Astrocyte (in vitro differentiated cells and primary cell): ENCODE measurements at places on chromosomes 5 and 9.

GRCh38 chr9:98069551-98069950, 13.0 kb downstream of the NANS start:
- no peak for DNase-seq

DNA sequence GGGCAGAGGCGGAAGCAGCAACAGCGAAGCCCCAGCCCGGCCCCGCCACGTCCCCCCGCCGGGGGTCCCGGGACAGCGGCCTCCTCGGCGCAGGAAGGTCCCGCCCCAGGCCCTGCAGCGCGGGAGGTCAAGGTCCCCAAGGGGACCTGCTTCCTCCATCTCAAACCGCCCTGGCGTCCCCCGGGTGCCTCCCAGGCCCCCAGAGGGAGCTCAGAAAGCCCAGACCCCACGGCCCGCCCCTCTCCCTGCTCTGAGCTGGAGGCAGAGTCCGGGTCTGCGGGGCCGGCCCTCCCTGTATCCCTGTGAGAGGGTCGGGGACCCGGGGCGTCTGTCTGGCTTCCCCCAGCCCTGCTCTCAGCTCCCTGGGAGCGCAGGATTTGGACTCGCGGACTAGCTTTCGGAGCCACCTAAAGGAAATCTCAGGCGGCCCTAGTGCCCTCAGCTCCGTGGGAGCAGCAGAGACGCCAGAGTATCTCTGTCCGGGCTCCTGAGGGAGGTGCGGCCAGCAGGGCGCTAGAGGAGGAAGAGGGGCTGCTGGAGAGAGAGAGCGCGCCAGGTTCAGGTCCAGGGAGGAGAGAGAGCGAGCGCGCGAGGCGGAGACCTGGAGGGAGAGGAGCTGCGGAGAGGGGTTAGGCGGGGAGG, 30.7 kb downstream of the EXOC3 start:
- peak; percentile 32 for DNase-seq

DNA sequence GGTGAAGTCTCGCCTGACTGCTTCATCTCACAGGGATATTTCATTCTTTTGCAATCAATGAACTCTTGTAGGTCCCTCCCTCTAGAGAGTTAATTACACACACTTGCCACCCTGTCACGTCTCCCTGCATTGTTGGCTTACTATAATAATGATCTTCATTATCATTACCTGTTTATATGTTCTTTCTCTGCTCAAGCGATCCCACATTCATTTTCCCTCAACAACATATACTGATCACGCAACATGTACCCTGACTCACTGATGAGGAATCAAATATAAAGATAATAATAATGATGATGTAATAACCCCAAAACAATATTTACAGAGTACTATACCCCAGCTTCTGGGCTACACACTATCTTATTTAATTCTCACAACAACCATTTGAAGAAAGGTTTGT, 88.5 kb downstream of the FEM1C start:
- DNase-seq = no peak

DNA sequence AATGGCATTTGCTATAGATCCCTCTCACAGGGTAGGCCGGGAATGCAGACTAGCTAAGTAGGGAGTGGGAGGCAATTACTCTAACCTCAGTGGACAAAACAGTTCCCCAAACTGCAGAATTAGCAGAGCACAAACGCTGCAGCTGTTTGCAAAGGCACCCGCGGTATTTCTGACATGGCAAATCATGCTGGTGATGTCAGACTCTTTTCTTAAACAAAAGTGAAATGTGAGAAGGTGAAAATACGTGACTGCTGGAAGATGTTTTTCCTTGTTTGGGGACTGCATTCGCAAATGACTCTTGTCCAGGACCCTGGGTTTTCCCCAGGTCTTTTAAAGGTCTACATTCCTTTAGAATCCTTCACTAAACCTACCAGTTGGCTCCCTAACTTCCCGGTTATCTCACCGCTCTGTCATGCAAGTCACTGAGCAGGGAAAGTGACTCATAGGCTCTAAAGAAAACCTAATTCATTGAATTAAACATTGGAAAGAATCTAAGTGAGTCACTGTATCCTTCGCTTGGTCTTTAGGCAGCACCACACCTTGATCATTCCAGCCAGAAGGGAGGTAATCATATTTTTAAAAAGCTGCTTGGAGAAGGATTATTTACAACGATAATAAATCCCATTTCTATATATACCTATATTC, 91.5 kb upstream of the DNAH5 start:
- peak; percentile 100 for DNase-seq

- DNase-seq = no peak
Measured at GRCh38 chr9:2741441-2742158, 24.3 kb downstream of the KCNV2 start.

GRCh38 chr5:73298772-73299630, 126.0 kb downstream of the TMEM174 start:
- no peak for DNase-seq

DNA sequence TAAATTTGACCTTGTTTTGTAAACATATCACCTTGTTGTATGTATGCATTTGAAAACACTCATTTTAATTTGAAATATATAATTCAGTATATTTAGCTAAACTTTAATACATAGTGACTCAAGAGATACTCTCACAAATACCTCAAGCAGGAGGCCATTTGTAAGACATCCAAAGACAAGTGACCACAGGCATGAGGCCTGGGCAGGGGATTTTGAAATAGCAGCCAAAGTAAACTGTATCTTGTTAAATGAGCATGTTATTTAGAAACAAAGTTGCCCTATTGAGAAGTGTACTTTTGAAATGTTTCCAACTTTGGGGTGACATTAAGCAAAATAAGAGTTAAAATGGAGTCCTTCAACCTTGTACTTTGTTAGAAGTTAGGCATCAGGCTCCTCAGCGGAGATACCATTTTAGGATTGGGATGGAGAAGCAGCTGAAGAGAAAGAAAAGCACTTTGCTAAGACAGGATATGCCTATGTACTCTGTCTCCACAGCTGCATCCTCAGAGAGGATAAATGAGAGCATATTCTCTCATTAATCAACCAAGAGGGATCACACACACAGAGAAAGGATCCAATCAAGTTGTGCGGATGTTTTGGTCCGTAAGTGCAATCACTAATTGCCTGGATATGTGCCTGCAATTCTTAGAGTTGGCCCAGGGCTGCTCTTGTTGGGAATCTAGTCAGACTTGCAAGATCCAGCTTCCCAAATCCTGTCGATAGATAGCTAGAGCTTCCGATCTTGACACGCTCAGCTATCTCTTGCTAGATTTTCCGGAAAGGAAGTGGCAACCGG, 157.5 kb upstream of the HAPLN1 start:
- peak; percentile 88 for DNase-seq

- peak; percentile 52 for DNase-seq
Measured at GRCh38 chr9:123742009-123742767, 187.7 kb downstream of the DENND1A start.

- DNase-seq = no peak
Measured at GRCh38 chr5:120255214-120255613, 208.9 kb upstream of the PRR16 start.

DNA sequence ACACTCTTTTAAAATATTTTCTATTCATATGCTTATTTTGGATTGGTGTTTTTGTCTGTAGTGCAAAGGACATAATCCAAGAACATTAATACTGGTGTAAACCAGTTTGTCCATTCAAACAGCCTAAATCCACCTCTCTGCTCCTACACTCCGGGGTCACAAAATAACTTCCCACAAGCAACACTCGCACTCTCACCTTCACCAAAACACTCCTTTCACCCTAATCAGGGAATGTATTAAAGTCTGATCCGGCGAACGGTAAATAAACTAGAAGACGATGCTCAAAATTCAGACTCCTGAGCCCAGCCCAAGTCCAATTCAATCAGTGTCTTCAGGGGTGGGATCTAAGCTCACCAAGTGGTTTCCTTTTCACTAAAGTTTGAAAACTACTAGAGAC, 649 bp downstream of the AP3B1 start:
- peak; percentile 2 for DNase-seq

DNA sequence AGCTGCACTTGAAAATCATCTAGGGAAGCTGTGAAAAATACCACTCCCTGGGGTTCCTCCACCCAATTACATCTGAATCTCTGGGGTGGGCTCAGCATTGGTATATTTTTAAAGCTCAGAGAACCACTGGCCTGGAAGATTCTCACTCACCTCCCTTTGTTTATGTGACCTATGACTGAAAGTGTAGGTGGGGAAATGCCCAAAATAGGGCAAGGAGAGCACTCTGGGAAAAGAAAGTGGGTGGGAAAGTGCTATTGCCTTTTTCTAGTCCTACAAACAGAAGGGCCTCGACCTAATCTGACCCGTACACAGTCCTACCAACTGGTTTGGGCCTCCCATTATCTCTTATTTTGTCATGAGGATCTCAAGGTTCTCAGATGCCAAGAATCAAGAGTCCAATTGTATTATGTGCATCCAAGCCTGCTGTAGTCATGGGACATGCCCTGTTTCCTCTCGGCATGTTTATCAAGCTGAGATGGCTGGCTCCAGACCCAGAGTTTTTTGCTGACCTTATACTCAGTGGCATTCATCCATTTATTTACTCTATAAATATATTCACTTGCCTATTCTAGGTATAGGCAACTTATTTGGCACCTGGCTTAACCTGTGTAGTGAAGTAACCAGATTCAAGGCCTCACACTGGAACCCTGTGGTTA, 483.7 kb downstream of the ENC1 start:
- DNase-seq = no peak
